Islet precursor cell (in vitro differentiated cells): ENCODE measurements at places on chromosomes 2 and 18.

GRCh38 chr18:36901277-36901701, 72.4 kb downstream of the KIAA1328 start:
- no peak for DNase-seq

DNA sequence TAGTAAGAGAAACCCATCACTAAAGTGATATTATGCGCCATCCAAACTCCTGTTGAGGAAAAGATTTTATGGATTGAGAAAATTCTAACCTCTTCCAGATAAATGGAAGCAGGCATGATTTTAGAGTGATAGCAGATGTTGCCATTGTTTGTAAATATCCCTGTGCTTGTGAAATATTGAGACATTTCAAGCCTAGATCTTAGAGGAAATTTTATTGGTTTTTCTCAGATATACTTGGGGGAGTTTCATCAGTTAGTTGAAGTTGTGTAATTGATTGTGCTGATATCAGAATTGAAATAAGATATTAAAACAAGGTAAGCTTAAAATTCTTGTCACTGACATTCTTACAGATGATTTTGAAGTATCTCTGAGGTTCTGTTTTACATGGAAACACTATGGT, 390.9 kb upstream of the FANCL start:
- DNase-seq = no peak

DNA sequence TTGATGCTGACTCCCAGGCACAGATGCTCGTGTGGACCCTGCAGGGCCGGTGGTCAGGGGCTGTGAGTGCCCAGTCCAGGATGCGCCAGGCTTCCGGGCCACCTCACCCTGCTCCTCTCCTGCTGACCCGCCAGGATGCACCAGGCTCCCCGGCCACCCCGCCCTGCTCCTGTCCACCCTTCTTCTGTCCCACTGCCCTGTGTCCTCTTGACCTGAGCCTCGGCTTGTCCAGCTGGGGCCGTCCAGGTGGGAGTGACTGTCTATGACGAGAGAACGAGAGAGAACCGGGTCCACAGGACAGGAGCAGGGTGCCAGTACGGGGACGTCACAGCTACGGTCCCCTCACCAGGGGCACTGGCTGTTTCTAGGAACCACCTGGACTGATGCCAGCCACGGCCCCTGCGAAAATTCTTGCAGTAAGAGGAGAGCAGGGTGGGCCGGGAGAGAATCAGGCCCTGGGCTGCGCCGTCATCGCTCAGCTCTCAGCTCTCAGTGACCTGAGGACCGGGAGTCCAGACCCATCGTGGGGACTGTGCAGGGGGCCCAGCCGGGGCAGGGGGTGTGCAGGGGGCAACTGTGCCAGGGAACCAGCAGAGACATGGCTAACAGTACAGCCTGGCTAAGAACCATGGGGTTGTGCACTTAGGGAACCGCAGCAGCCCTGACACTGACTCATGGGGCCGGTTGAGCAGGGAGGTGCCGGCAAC, 12.9 kb upstream of the NFATC1 start:
- DNase-seq = no peak

GRCh38 chr2:113058998-113059960, at the start of gene IL36RN:
Gene IL36RN, plus strand, starts transcription at chr2:113059198. Its CDS starts 241 bp downstream, at chr2:113059439.
- DNase-seq = peak; percentile 41

GRCh38 chr2:171132086-171132485, 28.6 kb downstream of the TLK1 start:
- no peak for DNase-seq

DNA sequence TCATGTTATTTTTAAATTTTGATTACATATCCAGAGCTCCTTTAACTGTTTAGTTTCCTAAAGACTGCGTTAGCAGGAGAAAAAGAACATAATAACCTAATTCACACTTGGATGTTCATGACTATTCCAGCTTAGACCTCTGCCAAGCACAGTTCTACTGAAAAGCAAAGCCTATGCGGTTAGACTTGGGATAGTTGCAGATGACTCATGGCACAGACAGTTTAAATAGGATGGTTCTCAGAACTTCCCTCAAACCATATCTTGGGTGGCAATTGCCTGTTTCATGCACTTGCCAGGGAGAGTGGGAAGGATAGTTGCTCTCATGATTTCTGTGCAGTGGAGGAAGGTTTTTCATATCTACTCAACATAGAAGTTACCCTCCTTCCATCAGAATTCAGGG, 149.7 kb upstream of the KLHL29 start:
- peak; percentile 27 for DNase-seq

DNA sequence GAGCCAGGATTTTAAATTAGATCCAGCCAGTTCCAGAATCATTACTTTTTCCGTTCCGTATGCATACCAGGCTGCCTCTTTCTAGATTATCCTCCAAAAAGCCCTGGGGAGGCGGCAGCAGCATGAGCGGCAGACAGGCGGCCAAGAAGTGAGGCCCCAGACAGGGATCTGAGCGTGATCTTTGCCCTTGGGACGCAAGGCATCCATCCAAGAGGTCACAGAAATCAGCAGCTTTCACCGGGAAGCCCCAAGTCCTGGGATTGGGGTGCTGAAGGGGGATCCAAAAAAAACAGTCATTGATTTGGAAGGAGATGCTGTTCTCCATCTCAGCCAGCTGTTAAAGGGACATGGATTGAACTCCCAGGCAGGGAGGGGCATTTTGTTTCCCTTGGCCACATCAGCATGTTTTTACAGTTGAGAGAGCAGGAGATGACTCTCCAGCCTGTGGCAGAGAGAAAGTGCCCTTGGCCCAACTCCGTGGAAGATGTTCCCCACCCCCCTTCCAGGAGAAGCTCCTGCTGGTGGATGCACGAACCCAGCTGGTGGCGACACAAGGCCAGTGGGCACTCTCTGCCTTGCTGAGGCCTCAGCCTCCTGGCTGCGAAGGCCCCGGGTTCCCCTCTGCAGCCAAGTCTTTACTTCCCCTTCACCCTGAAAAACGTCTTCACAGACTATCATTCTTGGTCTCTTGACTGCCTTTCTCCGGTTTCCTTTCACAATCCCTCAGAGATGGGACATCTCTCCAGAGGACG, 265.6 kb downstream of the ANAPC1 start:
- DNase-seq = no peak

- DNase-seq = no peak
Observed at GRCh38 chr2:204133476-204133875, 196.9 kb downstream of the ICOS start.

GRCh38 chr2:102060792-102061191, 69.0 kb downstream of the IL1R2 start:
- no peak for DNase-seq

GRCh38 chr18:70279470-70279869, 9.4 kb upstream of the SOCS6 start:
- no peak for DNase-seq

DNA sequence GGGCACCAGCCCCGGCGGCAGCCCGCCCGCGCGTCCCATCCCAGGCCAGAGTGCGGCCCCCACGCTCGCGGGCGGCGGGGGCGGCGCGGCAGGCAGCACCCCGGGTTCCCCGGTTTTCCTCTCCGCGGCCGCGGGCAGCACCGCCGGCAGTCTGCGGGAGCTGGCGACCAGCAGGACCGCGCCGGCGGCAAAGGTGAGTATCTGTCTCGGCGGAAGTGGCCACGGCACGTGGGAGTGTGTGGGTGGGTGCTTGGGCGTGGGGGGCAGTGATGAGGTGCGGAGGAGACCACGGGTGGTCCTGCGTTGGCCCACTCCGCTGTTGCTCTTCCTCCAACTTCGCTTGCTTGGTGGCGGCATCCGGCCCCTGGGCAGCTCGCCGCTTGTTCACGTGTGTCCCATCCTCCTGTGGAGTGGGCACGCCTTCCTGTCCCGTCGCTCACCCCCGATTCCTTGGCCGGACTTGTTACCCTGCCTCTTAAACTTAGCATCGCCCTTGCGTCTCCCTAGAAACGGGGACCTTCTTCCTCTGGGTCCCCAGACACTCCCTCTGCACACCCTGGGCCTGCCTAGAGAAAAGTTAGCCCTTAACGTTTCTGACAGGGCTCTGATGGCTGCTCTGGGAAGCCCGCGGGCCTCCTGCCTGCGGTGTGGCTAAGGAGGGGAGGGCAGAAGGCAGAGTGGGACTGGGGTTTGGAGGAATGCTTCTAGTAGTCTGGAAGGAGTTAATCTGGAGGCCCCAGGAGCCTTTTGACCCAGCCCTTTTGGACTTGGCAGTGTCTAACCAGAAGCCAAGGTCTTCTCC, 1.1 kb downstream of the SH3RF3 start:
- no peak for DNase-seq

- DNase-seq = no peak
Observed at GRCh38 chr18:29549759-29550158, 1372.8 kb upstream of the CDH2 start.

DNA sequence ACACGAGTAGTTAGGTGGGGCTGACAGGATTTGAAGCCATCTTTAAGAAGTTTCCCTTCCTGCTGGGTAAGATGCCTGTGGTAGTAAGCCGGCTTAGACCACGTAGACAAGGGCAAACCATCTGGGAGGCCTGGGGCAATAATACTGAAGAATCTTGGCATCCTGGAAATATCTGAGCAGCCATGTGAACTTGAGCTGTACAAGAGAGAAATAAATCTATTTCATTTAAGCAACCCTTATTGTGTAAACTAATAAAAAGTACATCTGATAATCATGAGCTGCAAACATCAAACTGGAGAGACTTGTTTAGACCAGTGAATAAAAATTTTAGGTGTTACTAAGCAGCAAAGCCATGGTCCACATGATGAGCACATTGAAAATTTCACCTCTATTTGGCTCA, 11.4 kb upstream of the CETN1 start:
- no peak for DNase-seq

GRCh38 chr2:128241896-128242295, 76.8 kb downstream of the HS6ST1 start:
- DNase-seq = no peak

GRCh38 chr18:54939361-54939917, 19.8 kb downstream of the CCDC68 start:
- no peak for DNase-seq

DNA sequence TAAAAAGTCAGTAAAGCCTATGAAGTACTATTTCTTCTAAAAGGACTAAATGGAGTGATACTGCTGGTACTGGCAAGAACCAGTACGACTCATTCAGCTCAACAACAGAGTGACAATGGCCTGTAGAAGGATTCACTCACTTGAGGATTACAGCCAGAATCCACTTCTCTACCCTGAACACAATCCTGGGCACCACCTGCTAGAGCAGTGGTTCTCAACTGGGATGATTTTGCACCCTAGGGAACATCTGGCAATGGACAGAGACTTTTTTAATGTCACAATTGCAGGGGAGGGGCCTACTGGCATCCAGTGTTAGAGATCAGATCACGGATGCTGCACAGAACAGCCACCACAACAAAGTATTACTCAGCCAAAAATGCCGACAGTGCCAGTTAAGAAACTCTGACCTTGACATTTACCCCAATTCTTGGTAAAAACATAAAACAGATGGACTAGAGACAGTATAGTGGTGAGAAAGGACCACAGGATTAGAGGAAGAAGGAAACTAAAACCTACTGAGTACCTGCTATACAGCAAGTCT, 5.0 kb downstream of the SPIRE1 start:
- DNase-seq = no peak

- no peak for DNase-seq
Observed at GRCh38 chr2:212832211-212833195, 293.9 kb upstream of the ERBB4 start.

DNA sequence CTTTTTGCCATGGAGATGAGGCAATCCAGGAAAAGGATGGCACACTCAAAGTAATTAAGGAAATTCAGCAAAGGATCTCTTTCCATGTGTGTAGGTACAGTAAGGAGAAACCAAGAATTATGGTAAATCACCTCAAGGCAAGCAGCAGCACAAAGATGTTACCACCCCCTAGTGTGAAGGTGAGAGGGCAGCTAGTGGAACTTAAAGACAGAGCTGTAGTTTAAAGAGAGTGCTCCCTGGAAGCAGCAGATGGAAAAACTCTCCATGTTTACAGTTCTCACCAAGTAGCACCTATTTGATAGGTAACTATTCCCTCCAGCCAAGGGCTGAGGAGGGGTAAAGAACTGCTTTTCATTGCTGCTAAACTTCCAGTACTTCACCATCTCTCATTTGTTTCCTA, 860.4 kb upstream of the CRIM1 start:
- peak; percentile 45 for DNase-seq

- no peak for DNase-seq
Observed at GRCh38 chr2:45585267-45585861, 25.7 kb downstream of the SRBD1 start.

DNA sequence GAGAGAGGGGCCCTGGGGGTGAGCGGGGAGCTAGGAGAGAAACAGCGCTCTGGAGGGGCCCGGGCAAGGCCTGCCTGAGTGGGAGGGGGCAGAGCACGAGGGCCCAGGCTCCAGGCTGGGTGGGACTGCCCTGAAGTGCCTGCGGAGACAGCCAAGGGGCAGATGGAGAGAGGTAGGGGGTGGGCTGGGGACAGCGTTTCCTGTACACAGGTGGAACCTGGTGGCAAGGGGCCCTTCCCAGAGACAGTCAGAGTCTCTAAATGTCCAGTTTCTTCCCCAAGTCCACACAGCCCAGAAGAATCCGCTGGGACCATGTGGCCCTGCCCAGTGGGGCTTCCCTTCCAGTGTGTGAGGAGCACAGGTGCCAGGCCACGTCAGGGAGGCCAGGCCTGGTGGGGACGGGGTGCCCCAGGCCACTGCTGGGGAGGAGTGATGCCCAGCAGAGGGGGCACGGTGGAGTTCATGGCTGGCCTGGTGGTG, 1.7 kb upstream of the GPR35 start:
- DNase-seq = no peak

- DNase-seq = no peak
Observed at GRCh38 chr2:72204156-72204785, 56.6 kb upstream of the CYP26B1 start.

DNA sequence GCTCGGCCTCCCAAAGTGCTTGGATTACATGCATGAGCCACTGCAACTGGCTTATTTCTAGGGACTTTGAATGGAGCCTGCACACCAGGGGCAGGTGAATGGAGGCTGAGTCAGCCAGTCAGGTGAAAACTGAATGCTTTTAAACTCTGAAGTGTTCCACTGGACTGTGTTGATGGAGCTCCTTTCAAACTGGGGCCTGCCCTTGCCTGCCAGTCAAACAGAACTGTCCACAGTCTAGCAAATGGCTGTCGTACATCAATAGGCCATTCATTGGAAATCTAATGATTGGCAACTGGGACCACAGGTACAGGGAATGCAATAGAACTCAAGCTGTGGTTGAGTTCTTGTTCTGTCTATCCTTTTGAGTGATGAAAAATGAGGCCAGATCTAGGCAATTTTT, 966 bp upstream of the NOSTRIN start:
- no peak for DNase-seq
